Umbilical cord (tissue), 2 donors: ENCODE measurements at places on chromosomes 11 and 22.

GRCh38 chr11:88414981-88415413, 77.5 kb upstream of the CTSC start:
- DNase-seq, result no peak

DNA sequence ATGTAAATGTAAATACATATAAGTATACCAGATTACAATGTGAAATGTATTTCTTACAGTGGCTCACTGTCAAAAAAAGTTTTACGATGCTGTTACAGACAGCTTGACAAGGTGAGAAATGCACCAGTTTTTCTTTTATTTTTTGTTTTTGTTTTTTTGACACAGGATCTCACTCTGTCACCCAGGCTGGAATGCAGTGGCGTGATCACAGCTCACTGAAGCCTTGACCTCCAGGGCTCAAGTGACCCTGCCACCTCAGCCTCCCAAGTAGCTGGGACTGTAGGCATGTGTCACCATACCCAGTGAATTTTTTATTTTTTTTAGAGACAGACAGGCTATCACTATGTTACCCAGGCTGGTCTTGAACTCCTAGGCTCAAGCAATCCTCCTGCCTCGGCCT, 9.2 kb downstream of the CCDC73 start:
- no peak for DNase-seq

- no peak for DNase-seq
Observed at GRCh38 chr11:128492903-128493569, 94.3 kb downstream of the ETS1 start.

DNA sequence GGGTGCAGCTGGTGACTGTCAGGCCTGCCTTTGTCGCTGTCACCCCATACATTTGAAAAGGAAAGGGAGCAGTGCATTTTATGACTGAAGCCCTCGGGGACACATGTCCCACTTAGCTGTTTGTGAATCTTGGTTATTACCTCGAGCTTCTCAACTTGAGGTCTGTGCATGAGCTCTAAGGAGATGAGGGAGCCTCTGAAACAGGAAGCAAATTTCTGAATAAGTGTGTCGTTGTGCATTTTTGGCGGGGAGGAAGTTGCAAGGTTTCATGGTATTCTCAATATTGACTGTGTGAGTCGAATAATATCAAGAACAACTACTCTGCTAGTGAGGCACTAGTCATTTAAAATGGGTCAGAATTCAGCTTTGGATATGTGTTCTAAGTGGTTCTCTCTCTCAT, 149.7 kb upstream of the PLET1 start:
- no peak for DNase-seq

DNA sequence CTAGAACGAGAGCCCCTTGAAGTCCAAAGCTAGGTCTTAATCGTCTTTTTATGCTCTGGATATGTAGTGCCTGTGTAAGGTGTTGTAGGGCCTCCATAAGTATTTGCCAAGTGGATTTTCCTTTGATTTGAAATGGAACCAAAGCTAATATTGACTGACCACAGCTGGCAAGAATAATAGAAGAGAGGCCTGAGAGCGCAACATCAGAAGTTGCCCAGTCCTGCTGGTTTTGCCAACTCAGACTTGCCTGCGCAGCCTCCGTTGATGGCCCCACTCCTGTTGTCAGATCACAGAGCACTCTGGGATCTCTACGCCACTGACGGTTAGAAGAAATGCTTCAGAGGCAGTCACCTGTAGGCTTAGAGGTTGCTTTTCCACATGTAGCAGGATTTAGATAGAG, 251.2 kb downstream of the TENM4 start:
- no peak for DNase-seq

DNA sequence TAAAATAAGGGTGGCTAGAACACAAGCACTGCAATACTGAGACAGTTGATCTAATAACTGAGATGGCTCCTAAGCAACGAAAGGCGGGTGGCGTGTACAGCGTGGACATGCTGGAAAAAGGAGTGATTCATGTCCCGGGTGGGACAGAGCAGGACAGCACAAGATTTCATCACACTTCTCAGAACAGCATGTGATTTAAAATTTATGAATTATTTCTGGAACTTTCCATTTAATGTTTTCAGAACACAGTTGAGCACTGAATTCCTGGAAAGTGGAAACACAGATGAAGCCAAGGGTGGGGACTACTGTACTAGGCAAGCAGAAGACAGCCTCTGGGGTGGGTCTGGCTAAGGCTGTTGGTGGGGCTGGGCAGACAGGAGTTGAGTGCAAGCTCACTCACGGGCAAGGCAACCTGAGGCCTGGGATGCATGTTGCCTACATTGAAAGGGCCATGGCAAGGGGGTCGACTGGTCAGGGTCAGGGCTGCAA, 165.6 kb upstream of the DDI1 start:
- DNase-seq, result peak; percentile 13

- peak; percentile 38 for DNase-seq
Observed at GRCh38 chr22:44449061-44449682, 48.9 kb downstream of the RTL6 start.

DNA sequence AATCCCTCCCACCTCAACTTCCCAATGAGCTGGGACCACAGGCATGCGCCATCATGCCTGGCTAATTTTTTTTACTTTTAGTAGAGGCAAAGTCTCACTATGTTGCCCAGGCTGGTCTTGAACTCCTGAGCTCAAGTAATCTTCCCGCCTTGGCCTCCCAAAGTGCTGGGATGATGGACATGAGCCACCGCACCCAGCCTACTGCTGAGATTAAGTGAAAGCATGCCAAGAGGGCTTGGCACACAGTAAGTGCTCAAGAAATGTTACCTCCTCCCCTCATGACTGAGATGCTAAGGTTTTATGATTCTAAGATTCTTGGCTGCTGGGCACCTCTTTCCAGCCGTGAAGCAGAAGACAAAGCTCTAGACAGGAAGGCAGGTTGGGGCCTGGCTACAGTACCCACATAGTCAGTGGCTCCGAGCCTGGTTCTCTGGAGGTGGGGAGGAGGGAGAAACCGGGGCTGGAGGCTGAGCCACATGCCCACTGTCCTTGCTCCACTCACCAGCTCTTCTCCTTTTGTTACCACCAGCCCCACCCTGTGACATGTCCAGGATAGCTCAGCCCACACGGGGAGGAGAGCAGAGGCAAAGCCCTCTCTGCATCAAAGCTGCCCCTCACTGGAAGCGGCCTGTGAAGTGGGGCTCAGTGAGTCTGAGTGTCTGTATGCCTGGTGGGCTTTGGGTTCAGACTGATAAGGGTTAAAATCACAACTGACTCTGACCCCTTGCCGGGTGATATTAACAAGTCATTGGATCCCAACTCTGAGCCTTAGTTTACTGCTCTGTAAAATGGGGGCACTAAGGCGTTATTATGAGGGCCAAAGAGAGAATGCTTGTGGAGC, 12.9 kb downstream of the ARHGEF17 start:
- DNase-seq, result no peak

DNA sequence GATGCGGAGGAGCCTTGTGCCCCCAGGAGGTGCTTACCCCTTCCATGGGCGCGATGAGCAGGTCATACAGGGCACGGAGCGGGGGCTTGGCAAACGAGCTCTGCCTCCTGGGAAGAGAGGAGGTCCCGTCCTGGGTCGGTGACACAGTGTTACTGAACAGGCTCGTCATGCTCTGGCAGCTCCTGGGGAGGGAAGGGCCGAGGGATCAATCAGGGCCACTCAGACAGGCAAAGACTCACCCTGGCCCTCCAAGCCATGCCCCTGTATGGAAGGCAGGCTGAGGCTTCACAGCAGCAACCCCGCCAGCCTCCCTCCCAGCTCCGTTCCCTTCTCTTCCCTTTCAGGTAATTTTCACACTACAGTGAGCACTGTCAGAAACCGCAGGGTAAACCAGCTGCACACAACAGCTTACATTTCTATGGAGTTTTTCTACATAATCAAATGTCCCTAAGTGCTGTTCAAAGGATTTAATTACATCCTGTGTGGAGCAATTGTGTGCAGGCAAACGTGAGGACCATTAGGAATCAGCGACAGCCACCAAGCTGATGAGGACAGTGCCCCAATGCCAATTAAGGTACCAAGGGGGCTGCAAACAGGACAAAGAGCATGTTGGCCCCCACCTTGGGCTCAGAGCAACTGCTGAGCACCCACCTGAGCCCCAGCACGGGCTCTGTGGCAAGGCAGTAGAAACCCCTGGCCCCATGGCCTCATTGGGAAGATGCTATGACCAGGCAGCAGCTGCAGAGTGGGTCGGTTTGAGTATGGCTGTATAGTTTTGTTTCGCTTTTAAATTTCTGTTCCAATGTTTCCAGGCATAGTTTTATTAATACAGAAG, 95.4 kb upstream of the PITPNB start:
- DNase-seq, result no peak

DNA sequence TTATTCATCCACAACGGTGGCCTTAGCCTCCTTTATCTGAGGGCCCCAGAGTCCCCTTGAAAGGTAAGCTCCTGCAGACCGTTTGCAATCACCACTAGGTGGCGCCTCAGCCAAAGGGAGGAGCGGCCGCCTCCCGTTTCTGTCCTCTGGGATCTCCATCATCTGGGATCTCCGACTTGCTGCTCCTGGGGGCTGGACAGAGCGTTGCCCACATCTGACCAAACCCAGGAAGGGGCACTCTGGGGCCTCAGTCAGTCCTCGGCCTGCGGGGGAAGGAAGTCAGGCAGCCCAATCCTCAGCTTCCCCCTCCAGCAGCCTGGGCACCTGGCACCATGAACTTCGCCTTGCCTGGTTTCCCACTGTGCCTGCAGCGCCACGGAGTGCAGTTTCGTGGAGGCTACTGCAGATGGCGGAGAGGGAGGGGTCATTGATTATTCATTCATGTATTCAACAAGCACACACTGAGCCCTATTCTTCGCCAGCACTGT, 23.5 kb downstream of the TP53I11 start:
- DNase-seq, result peak; percentile 57

- DNase-seq, result no peak
Observed at GRCh38 chr11:12113294-12113693, 2.9 kb downstream of the MICAL2 start.

- DNase-seq, result peak; percentile 80
Observed at GRCh38 chr11:12377824-12378593, 638 bp downstream of the PARVA start.

- no peak for DNase-seq
Observed at GRCh38 chr11:134349802-134350355, 18.1 kb downstream of the GLB1L2 start.

DNA sequence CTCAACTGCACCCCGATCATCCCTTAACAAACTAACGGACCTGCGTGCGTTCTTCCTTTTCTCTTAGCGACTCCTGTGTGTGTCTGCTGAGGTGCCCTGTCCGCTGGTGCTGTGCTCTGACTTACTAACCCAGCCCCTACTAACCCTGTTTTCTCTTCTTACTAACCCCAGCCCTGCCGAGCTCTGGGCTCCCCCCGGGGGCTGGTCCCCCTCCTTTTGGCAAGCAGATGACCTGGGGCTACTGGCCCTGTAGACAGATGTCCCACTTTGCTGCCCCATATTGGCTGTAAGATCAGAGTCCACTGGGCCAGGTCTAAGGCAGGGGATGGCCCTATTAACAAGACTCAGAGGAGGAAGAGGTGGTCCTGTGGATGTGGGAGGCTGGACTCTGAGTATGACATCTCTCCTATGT, 14.7 kb downstream of the MIAT start:
- no peak for DNase-seq

GRCh38 chr22:45317551-45318167, 7.9 kb downstream of the FAM118A start:
- DNase-seq, result peak; percentile 63

- DNase-seq, result no peak
Observed at GRCh38 chr11:115145324-115145723, 358.9 kb downstream of the CADM1 start.

- no peak for DNase-seq
Observed at GRCh38 chr22:19641254-19641982, 72.9 kb upstream of the SEPTIN5 start.

- DNase-seq, result no peak
Observed at GRCh38 chr11:81647374-81647773, 1086.3 kb downstream of the FAM181B start.

DNA sequence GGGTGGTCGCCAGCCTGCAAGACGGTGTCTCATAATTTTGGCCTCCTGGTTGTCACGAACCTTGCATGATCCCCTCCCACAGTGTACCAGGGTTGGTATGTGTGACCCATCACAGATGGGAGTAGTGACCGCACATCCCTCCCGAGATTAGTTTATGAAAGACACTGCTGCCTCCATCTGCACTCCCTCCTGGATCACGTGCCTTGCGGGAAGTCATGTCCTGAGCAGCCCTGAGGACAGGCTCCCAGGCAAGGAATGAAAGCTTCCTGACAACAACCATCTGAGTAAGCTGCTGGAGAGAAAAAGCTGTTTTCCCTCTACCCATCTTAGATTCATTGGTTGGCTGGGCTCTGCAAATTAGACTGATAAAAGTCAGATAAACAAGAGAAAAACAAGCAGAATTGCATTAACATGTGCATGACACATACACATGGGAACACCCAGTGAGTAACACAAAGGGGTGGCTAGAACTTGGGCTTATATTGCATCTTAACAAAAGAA, 14.4 kb upstream of the PAMR1 start:
- DNase-seq, result peak; percentile 65

GRCh38 chr11:75142714-75143419, 8.0 kb upstream of the SLCO2B1 start:
- DNase-seq, result peak; percentile 97

DNA sequence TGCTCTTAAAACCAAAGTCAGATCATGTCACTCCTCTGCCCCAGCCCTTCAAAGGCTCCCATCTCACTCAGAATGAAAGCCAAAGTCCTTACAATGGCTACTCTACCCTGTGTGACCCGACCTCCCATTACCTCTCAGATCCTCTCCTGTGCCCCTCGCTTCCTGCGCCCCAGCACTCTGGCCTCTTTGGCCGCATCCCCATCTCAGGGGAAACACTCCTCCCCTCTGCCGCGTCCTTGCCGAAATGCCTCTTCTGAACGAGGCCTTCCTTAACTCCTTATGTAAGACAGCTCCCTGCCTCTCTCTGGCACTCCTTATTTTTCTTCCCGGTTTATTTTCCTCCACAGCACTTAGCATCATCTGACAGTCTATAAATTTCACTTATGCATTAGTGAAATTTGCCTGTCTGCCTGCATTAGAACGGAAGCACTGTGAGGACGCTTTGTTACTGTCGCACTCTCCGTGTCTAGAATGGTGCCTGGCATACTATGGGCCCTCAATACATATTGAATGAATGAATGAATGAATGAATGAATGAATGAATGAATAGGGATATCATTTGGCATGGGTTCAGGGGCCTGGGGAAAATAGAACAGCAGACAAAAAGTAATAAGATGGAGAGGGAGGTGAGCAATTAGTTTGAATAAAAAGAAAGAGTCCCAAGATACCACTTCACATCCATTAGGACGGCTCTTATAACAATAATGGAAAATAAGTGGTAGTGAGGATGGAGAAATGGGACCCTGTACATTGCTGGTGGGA, 137.8 kb downstream of the CEP164 start:
- no peak for DNase-seq
